ENCODE measurements at places on chromosomes 16 and 17. TPM values are rescaled to one million over a fixed set of nuclear protein-coding genes. Genes with fewer than 3 reads are reported as not detected.

SPNS3 gene
- total RNA-seq, result 2.7 TPM

SLC5A11 gene
- total RNA-seq, result not detected

MNT gene
- 0.35 TPM for total RNA-seq

ZFHX3 gene
- total RNA-seq, result 1.6 TPM

PCGF2 gene
- 0.88 TPM for total RNA-seq

KRT40 gene
- not detected for total RNA-seq

KRT39 gene
- not detected for total RNA-seq

PYY gene
- total RNA-seq, result not detected

SPATA32 gene
- not detected for total RNA-seq

TBC1D3I gene
- not detected for total RNA-seq

ZFPM1 gene
- 0.35 TPM for total RNA-seq

NRN1L gene
- total RNA-seq, result 23.3 TPM

CCL22 gene
- not detected for total RNA-seq

EARS2 gene
- total RNA-seq, result 32.9 TPM

RAB26 gene
- total RNA-seq, result 9.5 TPM

KRT15 gene
- total RNA-seq, result 3.6 TPM

PLLP gene
- total RNA-seq, result 17.0 TPM

KRTAP4-9 gene
- not detected for total RNA-seq

MSLN gene
- total RNA-seq, result not detected

HID1 gene
- not detected for total RNA-seq

UTS2R gene
- total RNA-seq, result not detected

VAC14 gene
- total RNA-seq, result 56.6 TPM

YPEL2 gene
- total RNA-seq, result 0.23 TPM

HBZ gene
- not detected for total RNA-seq

GDPD3 gene
- total RNA-seq, result not detected

MT4 gene
- not detected for total RNA-seq

FOXF1 gene
- 2.1 TPM for total RNA-seq

C17orf100 gene
- 5.7 TPM for total RNA-seq

HS3ST3B1 gene
- 0.12 TPM for total RNA-seq

TP53TG3 gene
- total RNA-seq, result not detected

RNF222 gene
- not detected for total RNA-seq

CBFA2T3 gene
- not detected for total RNA-seq

DHRS7C gene
- total RNA-seq, result not detected

PTGES3L gene
- total RNA-seq, result not detected

CACNA1G gene
- total RNA-seq, result 3.3 TPM

G6PC1 gene
- total RNA-seq, result not detected

KRTAP4-5 gene
- not detected for total RNA-seq

KLHL10 gene
- not detected for total RNA-seq

GINS2 gene
- 37.3 TPM for total RNA-seq

NHERF2 gene
- total RNA-seq, result 32.4 TPM

DLX4 gene
- not detected for total RNA-seq

USP6 gene
- total RNA-seq, result not detected

HCRT gene
- not detected for total RNA-seq
